ENCODE measurements at places on chromosomes 1 and 21.

DNA sequence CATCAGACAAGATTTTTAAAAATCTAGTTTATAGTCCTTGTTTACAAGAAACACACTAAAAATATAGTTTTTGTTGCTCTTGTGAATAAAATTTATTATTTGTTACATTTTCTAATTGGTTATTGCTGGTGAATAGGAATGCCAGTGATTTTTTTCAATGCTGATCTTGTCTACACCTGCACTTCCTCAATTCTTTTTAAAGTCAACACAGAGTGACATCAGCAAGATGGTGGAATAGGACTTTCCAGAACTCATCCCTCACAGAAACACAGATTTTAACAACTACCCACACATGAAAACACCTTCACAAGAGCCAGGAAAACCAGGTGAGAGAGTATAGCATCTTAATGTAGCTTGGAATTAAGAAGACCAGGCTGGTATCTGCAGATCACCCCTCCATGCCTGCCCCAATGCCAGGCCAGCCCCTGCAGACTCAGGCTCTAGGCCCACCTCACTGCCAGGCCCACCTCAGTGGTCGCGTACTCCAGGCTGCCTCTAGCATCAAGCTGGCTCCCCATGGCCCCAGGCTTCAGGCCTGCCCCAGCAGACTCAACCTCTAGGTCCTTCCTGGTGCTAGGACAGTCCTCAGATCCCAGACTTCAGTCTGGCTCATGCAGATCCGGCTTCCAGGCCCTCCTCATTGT lies 117.6 kb downstream of the WDR3 start:
- peak; percentile 3 for DNase-seq

DNA sequence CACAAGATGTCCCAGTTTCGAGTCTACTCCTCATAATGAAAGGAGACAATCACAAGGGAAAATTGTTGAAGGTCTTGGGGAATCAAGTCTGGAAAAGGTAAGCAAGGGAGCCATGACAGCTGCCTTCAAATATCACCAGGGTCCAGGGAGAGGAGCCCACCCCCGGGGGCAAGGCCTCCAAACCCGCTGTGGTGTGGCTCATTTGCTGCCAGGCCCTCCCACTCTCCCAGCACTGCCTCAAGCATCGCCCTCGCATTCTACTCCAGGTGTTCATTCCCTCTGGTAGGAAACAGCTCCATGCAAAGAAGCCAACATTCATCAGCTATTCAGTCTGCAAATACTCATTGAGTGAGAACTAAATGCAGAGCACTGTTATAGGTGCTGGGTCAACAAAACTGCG lies 8.6 kb downstream of the S100A9 start:
- no peak for DNase-seq

GRCh38 chr1:160486453-160486852 lies 36.6 kb downstream of the SLAMF6 start:
- DNase-seq = no peak

GRCh38 chr1:18854331-18855025 lies 5.0 kb downstream of the TAS1R2 start:
- no peak for DNase-seq

GRCh38 chr21:35202431-35202830 lies 153.3 kb upstream of the RUNX1 start:
- no peak for DNase-seq

GRCh38 chr1:21670059-21670881 lies 1.1 kb upstream of the RAP1GAP start:
- no peak for DNase-seq

GRCh38 chr1:30258471-30258870 lies 464.9 kb downstream of the MATN1 start:
- no peak for DNase-seq

DNA sequence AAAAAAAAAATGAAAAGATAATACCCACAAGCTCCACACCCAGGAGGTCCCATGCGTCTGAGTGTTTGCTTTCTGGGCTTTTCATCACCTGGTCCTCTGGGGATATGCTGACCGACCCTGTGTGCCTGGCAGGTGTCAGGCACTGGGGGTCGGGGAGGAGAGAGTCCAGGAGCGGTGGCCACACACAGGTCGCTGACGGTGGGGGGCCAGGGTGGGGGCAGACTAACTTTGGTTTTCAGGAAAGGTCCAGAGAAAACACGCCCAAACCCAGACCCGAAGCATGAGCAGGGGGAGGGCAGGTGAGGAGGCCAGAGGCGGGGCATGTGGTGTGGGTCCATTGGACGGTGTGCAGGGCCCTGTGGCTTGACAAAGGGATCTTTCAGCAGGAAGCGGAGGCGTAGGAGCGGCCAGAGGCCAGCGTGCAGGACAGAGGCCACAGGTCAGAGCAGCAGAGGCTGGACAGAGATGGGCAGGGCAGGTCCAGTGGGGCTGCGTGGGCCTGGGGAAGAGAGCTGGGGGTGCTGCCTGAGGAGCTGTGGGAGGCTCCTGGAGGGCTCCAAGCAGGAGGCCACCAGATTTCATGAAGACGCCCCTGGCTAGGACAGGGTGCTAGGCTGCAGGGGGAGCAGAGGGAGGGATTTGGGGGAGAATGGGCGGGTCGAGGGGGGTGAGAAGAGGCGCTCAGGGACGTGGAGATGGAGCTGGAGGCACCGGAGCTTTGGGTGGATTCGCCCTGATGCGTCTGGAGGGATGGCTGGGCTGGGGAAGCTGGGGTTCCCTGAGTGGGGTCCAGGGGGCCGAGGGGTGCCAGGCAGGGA lies 15.8 kb downstream of the RNF223 start:
- no peak for DNase-seq

GRCh38 chr1:37846647-37847339 lies 12.6 kb downstream of the MTF1 start:
- DNase-seq = peak; percentile 22

DNA sequence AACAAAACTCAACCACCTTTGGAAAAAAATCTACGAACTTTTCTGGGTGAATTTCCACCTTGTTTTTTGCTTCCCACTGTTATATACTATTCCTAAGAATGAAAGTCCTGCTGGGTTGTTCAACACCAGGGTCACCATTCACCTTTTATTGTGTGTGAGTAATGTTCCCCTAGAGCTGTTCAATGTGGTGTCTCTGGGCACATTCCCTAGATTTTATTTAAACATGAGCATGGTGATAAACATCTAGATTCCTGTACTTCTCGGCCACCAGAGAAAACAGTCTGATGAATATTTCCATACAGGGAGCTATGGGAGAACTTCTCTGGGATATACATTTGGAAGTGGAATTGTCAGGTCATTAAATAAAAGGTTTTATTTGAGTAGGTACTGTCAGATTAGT lies 13.0 kb downstream of the FMN2 start:
- no peak for DNase-seq

- no peak for DNase-seq
These were observed at the start of gene PDE9A for GRCh38 chr21:42653231-42654061. TSS of gene PDE9A (plus strand) at chr21:42653621. CDS start at chr21:42653815, 194 bp downstream.

- DNase-seq = no peak
These were observed 587 bp downstream of the TMEM53 start for GRCh38 chr1:44673675-44674112.

- no peak for DNase-seq
These were observed 1.4 kb downstream of the NID1 start for GRCh38 chr1:236063551-236063918.

- DNase-seq = no peak
These were observed 80.3 kb downstream of the SLC35A3 start for GRCh38 chr1:100050139-100050538.

DNA sequence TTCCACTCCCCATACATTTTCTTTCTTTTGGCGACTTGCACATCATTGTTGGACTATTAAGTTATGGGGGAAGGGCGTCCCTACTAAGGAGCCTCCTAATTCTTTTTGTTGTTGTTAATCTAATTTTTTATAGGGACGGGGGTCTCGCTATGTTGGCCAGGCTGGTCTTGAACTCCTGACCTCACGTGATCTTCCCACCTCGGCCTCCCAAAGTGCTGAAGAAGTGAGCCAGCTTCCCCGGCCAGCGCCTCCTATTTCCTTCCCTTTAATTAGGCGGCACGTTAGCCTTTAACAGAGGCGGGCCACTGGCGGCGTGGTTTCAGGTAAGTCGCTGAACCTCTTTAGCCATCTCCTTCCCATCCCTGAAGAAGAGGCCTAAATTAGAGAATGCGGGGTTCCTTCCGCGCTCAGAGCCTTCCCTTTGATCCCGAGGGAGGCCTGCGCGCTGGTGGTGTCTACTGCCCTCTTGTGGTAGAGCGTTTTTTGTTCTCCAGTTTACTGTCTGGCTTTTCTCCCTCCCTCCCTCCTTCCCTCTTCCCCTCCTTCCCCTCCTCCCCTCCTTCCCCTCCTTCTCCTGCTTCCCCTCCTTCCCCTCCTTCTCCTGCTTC lies 38.1 kb downstream of the TNFRSF9 start:
- DNase-seq = peak; percentile 67

DNA sequence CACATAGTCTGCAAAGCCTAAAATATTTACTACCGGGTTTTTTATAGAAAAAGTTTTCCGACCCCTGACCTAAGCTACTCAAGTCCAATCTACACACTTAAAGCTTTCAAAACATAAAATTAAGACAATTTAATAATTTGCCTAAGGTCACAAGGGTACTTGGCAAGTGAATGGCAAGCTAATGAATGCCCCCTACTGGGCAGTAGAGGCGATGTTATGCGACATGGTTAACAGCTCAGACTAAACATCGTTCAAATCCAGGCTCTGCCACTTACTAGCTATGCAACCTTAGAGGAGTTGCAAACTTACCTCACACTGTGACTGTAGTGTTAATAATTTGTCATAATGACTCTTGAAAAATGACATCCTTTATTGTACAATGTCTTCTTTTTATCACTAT lies 317.2 kb upstream of the NFIA start:
- DNase-seq = no peak

GRCh38 chr1:113977906-113978305 lies 1.4 kb upstream of the OLFML3 start:
- no peak for DNase-seq

DNA sequence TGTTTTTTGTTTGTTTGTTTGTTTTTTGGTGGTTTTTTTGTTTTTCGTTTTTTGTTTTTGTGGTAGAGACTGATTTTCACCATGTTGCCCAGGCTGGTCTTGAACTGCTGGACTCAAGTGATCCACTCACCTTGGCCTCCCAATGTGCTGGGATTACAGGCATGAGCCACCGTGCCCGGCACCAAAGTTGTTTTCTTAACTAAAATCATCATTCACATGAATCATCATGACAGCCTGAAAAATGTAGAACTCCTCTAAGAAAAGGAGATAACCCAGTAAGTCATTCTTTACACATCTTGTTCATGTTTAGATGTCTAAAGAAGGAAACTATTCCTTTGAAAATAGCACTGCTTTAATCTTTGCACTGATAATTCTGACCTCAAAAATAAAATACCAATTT lies 37.5 kb downstream of the DISP1 start:
- no peak for DNase-seq

DNA sequence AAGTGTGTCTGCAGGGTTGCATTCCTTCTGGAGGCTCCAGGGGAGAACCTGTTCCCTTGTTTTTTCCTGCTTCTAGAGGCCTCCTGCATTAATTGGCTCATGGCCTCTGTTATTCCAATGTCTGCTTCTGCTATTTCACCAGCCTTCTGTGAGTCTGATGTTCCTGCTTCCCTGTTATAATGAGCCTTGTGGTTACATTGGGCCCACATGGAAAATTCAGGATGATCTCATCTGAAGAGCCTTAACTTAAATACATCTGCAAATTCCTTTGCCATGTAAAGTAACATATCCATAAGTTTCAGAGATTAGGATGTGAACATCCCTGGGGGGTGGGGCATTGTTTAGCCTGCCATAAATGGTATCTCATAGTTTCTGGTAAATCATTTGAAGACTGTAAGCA lies 181.1 kb downstream of the RWDD3 start:
- no peak for DNase-seq

DNA sequence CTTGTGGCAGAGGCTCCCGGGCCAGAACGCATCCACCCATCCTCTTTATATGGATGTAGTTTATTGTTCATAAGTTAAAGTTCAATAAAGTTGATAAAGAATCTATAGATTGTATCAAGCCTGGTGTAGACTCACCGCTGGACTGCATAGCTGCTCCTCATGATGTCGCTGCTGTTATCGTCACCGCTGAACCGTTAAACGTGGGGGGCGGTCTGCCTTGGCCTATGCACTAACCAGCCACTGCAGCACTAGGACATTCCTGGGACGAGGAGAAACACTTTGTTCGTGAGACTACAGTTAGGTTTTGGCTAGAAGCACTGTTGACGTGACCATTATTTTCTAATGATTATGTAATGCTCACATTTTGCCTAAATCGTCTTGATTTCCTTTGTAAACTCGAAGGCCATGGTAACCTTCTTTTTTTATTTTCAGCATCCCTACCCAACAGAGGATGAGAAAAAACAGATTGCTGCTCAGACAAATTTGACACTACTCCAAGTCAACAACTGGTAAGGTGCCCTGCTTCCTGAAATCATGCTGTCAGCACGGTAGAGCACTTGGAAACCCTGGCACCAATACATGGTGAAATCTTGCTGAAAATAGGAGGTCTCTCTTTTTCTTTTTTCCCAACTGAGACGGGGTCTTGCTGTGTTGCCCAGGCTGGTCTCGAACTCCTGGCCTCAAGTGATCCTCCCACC lies 50.2 kb downstream of the PKNOX1 start:
- no peak for DNase-seq

DNA sequence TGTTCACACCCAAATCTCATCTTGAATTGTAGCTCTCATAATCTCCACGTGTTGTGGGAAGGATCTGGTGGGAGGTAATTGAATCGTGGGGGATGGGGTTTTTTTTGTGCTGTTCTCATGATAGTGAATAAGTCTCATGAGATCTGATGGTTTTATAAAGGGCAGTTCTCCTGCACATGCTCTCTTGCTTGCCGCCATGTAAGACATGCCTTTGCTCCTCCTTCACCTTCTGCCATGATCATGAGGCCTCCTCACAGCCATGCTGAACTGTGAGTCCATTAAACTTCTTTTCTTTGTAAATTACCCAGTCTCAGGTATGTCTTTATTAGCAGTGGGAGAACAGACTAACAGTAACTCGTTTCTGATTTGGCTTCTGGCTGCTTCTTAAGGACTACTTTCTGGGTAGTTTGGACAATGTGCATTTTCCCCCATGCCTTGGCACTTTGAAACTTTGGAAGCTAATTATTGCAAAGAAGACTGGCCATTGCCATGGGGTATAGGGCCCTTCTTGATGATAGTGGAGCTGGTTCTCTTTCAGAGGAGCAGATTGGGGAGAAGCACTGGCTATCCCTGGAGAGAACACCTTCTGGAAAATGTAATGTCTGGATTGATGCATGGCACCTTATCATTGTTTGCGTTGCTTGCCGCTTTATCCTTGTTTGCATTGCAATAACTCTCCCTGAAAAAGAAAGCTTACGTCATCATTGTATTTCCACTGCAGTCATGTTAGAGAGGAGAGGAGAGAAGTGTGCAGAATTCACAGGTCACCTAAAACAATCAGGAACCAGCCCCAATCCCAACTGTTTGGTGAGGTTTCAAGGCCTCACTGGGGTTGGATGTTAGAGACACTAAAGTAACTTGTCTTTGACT lies 5.9 kb downstream of the CNIH3 start:
- DNase-seq = no peak

- no peak for DNase-seq
These were observed 177.9 kb downstream of the HFM1 start for GRCh38 chr1:91226741-91227140.

Data from CD14-positive monocyte (primary cell).